Neural crest cell (in vitro differentiated cells): ENCODE measurements at places on chromosomes 4 and X. TPM values are rescaled to one million over a fixed set of nuclear protein-coding genes. Genes with fewer than 3 reads are reported as not detected.

The PNMA3 gene
- total RNA-seq = 9.8 and 10.0 TPM in 2 replicates

The ZNF711 gene
- total RNA-seq = 23.1 and 24.0 TPM in 2 replicates

The PRDM8 gene
- total RNA-seq = 2.6 and 2.9 TPM in 2 replicates

The CCDC110 gene
- total RNA-seq = 0.14 and 0.16 TPM in 2 replicates

The FHIP1A gene
- total RNA-seq = 0.23 TPM in 1 of 2 replicates, not detected in the other

The TMPRSS11D gene
- not detected in 2 replicates for total RNA-seq

The PAGE4 gene
- not detected in 2 replicates for total RNA-seq

The CFP gene
- 1.6 and 1.7 TPM in 2 replicates for total RNA-seq

The ARL9 gene
- total RNA-seq = 0.89 and 1.3 TPM in 2 replicates

The HSD17B13 gene
- total RNA-seq = not detected in 2 replicates

The SPATA4 gene
- 0.44 TPM in 1 of 2 replicates, not detected in the other for total RNA-seq

The EIF2S3 gene
- 426 and 440 TPM in 2 replicates for total RNA-seq

The DCAF8L2 gene
- not detected in 2 replicates for total RNA-seq

The RS1 gene
- total RNA-seq = not detected in 2 replicates

GRCh38 chrX:150365990-150366911 is 3.1 kb downstream of the MAMLD1 start:
- no peaks in the 10 kb centered on the region for H3K36me3 ChIP-seq
- H3K27ac ChIP-seq = peak overlapping the region; percentile 65
- peak; percentile 33 for DNase-seq
- peaks cover 28% of the 10 kb centered on the region for H3K4me1 ChIP-seq
- peaks cover 21% of the 10 kb centered on the region for H3K27me3 ChIP-seq
- H3K4me3 ChIP-seq = peak overlapping the region; percentile 92

DNA sequence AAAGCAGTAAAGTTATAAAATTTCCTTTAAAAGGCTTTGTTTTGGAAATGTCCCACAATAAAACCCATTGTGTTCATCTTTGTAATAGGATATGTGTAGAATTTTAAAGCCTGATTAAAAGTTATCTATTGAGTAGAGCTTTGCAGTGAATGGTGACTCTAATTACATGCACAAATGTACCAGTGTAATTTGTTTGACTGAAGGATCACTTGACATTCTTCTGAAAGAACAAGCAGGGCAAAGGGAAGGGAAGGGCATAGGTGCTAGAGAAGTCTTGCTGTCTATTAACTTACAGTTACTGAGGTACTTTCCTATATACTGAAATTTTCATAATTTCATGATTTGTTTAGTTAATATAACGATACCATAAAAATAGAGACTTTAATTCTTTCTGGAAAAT is 70.8 kb downstream of the STIM2 start:
- no peaks in the 10 kb centered on the region for H3K27me3 ChIP-seq
- peaks cover 12% of the 10 kb centered on the region for H3K4me1 ChIP-seq
- H3K36me3 ChIP-seq = peaks cover 6% of the 10 kb centered on the region
- DNase-seq = no peak
- H3K4me3 ChIP-seq = no peak overlapping the region
- H3K27ac ChIP-seq = no peak overlapping the region

DNA sequence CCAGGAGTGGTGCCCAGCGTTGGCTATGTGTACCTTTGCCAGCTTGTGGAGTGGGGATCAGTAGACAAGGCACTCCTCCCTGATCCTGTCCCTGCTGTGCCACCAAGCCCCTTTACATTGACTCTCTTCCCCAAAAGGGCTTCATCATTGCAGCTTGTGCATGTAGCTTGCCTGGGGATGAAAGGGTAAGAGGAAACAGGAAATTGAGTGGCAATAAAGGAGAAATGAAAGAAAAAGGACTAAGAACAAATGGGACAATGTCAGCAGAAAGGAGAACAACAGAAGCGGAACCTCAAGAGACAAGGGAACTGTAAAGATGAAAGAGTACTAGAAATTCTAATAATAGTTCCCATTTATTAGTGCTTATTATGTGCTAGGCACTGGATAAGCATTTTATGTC is 8.7 kb upstream of the IL13RA1 start:
- H3K36me3 ChIP-seq = peaks cover 2% of the 10 kb centered on the region
- no peak for DNase-seq
- no peak overlapping the region for H3K4me3 ChIP-seq

DNA sequence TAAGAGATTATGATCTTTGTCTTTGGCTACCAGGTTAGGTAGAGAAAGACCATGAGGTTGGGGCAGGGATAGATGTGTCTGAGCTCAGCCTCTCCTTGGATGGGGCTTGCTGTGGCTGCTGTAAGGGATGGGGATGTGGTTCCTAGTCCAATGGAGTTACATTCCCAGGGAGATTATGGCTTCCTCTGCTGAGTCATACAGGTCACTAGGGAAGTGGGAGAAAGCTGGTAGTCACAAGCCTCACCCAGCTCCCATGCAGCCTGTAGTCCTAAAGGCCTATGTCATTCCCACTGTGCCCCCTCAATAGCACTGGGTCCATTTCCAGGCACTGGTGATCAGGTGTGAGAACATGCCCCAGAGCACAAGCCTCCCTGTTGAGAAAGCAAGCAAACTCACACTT is 70.6 kb upstream of the CENPE start:
- DNase-seq = no peak
- no peak overlapping the region for H3K27ac ChIP-seq
- no peak overlapping the region for H3K4me3 ChIP-seq
- no peaks in the 10 kb centered on the region for H3K4me1 ChIP-seq

- H3K4me3 ChIP-seq = no peak overlapping the region
- no peaks in the 10 kb centered on the region for H3K4me1 ChIP-seq
- no peak overlapping the region for H3K27ac ChIP-seq
Observed at GRCh38 chr4:168071304-168071703, 21.0 kb upstream of the ANXA10 start.

DNA sequence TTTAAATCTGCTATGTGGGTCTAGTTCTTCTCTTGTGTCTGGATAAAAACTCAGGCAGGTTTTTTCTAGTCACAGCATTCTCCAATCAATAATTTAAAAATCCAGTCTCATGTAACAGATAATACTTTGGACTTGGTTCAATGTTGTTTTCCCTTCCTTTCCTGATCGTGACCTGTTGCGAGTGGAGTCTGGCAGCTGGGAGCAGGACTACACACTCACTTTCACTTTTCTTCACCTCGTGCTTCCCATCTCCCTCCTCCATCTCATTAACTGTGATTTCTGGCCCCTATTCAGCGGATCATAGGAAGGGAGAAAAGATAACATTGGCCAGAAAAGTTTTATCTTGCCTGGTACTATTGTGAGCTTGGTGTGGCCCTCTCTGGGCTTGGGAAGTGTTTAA is 96.6 kb upstream of the GATB start:
- H3K27ac ChIP-seq = no peak overlapping the region
- no peaks in the 10 kb centered on the region for H3K36me3 ChIP-seq
- H3K4me3 ChIP-seq = no peak overlapping the region
- no peak for DNase-seq

- no peaks in the 10 kb centered on the region for H3K27me3 ChIP-seq
- no peak overlapping the region for H3K4me3 ChIP-seq
- peaks cover 7% of the 10 kb centered on the region for H3K36me3 ChIP-seq
- no peaks in the 10 kb centered on the region for H3K4me1 ChIP-seq
- no peak for DNase-seq
Observed at GRCh38 chrX:65203545-65203944, 227.3 kb upstream of the ZC4H2 start.

DNA sequence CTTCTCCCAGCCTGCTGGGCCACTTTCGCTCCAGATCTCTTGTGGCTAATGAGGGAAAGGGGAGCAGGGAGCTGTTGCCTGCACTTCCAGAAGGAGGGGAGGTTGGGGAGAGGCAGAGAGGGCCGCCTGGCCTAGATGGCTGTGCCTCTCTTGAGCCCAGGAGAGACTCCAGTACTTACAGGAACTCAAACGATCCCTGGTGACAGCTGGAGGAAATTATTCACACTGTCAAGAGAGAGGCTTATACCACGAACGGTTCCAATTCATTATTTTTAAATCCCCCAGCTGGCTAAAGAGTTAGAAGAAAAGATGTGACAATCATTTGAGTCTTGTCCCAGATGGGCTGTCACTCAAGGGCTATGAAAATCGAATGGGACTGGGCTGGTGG is 96.1 kb downstream of the PHKA2 start:
- peaks cover 16% of the 10 kb centered on the region for H3K27me3 ChIP-seq
- no peak overlapping the region for H3K27ac ChIP-seq
- peak overlapping the region; percentile 56 for H3K4me3 ChIP-seq
- H3K4me1 ChIP-seq = peaks cover 15% of the 10 kb centered on the region
- H3K36me3 ChIP-seq = peaks cover 2% of the 10 kb centered on the region
- no peak for DNase-seq

GRCh38 chrX:13598877-13599276 is 29.5 kb downstream of the EGFL6 start:
- no peak for DNase-seq
- H3K27me3 ChIP-seq = no peaks in the 10 kb centered on the region
- H3K4me1 ChIP-seq = peaks cover 9% of the 10 kb centered on the region
- no peak overlapping the region for H3K4me3 ChIP-seq

DNA sequence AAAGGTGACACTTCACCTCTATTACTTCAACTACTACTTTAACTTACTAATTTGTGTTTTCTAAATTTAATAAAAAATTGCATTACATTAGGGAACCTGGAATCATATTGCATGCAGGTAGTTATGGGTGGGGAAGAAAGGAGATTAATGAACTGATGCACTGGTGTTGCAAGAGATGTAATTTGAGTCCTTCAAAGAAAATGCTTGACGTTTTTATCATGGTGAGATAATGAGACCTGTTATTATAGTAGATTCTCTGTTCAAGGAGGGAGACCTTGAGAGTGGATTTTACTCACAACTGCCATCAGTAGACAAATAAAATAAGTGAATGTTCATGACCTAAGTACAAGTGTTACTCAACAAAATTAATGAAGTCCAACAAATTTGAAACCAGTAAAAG is 26.4 kb upstream of the MED14 start:
- no peak for DNase-seq
- no peaks in the 10 kb centered on the region for H3K27me3 ChIP-seq
- no peak overlapping the region for H3K4me3 ChIP-seq
- H3K36me3 ChIP-seq = no peaks in the 10 kb centered on the region
- no peaks in the 10 kb centered on the region for H3K4me1 ChIP-seq

GRCh38 chrX:39805825-39806224 is 291.9 kb downstream of the BCOR start:
- H3K4me3 ChIP-seq = no peak overlapping the region
- peaks cover 37% of the 10 kb centered on the region for H3K4me1 ChIP-seq
- H3K27me3 ChIP-seq = no peaks in the 10 kb centered on the region
- no peak overlapping the region for H3K27ac ChIP-seq
- H3K36me3 ChIP-seq = no peaks in the 10 kb centered on the region
- DNase-seq = no peak

GRCh38 chr4:87108142-87108546 is 112.3 kb downstream of the KLHL8 start:
- H3K27me3 ChIP-seq = no peaks in the 10 kb centered on the region
- H3K27ac ChIP-seq = no peak overlapping the region
- peaks cover 3% of the 10 kb centered on the region for H3K36me3 ChIP-seq
- no peak overlapping the region for H3K4me3 ChIP-seq
- no peak for DNase-seq

DNA sequence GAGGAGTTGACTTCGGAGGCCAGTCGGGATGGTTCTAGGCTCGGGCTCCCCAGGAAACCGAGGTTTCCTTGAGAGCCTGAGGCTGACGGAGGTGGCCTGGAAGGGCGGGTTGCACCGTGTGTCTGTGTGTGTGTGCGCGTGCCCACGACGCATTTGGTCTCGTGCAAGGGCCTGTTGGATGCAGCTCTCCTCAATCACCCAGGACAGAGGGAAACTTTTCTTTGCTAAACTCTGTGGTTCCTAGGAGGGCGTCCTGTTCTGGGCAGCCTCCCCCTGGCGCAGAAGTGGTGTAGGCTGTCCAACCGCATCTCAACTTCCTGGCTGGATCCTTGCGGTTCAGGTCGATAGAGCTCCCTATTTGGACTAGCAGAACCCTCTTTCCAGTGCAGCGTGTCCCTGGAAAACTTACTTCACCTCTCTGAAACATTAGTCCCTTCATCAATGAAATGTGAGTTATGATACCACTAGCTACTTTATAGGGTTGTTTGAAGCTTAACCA is 973 bp downstream of the STK32B start:
- H3K36me3 ChIP-seq = no peaks in the 10 kb centered on the region
- H3K4me3 ChIP-seq = peak overlapping the region; percentile 87
- peaks cover 12% of the 10 kb centered on the region for H3K4me1 ChIP-seq
- peaks cover 27% of the 10 kb centered on the region for H3K27me3 ChIP-seq
- H3K27ac ChIP-seq = no peak overlapping the region

- no peaks in the 10 kb centered on the region for H3K27me3 ChIP-seq
- H3K36me3 ChIP-seq = peaks cover 6% of the 10 kb centered on the region
- H3K4me3 ChIP-seq = no peak overlapping the region
- H3K27ac ChIP-seq = no peak overlapping the region
Observed at GRCh38 chr4:535181-535923, 36.3 kb downstream of the PIGG start.

DNA sequence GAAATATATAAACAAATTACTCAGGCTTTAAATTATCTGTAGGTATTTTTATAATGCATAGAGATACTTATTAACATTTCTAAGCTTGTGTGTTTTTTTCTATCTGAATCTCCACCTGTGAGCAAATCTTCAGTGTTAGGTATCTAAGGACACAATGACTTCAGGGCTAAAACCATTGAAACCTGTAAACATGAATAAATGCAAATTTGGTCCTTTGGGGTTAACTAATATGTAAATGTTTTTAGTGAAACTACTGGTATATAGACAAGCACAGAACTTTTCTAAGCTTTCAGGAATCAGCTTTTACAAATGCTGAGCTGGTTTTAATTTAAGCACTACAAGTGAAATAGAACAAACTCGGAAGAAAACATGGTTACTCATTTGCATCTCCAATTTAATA is 147.9 kb downstream of the FBXO8 start:
- H3K4me1 ChIP-seq = peaks cover 15% of the 10 kb centered on the region
- DNase-seq = no peak
- no peaks in the 10 kb centered on the region for H3K36me3 ChIP-seq
- peaks cover 20% of the 10 kb centered on the region for H3K27me3 ChIP-seq
- H3K27ac ChIP-seq = no peak overlapping the region

- H3K4me3 ChIP-seq = no peak overlapping the region
- H3K36me3 ChIP-seq = peaks cover 3% of the 10 kb centered on the region
- H3K27me3 ChIP-seq = no peaks in the 10 kb centered on the region
- no peak overlapping the region for H3K27ac ChIP-seq
- DNase-seq = no peak
Observed at GRCh38 chr4:176708771-176709311, 83.9 kb downstream of the VEGFC start.

DNA sequence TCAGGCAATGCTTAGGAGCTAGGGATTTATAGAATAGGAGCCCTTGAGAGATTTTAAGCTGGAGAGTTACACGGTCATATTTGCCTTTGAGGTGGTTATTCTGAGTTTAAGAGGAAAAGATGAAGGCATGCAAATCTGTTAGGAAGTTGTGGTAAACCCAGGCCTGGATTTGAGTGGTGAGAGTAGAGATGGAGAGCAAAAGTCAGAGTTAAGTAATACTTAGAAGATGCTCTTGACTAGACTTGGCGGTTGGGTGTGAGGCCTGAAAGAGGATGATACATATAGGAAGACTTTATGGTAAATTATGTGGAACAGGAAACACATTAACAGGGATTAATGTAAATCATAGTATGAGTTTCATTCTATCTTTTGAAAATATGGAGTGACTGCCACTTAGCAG is 136.0 kb upstream of the ARX start:
- DNase-seq = no peak
- no peaks in the 10 kb centered on the region for H3K36me3 ChIP-seq
- H3K4me3 ChIP-seq = no peak overlapping the region
- peaks cover 19% of the 10 kb centered on the region for H3K27me3 ChIP-seq
